ENCODE measurements at places on chromosomes 2 and 18.
A peak's percentile ranks its signal among the peaks of the same experiment; 100 is the strongest.

GRCh38 chr18:38759457-38759856, 1193.9 kb upstream of the CELF4 start:
- no peak for DNase-seq

DNA sequence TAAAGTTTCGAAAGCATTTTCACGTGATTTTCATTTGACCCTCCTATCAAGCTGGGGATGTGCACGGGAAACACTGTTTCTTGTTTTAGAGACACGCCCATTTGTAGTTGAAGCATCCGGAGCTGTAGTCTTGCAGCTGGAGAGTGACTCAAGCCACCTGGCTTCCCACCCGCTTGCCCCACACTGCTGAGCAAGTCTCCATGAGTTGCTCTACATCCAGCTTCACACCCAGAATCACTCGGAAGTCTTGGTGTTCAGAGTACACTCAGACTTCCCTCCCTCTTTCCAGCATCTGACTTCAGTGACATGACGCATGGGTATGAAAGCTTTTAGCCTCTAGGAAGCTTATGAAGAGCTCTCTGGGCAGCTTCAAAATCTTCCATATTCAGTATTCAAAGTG, 262.4 kb downstream of the NBAS start:
- peak; percentile 86 for DNase-seq

DNA sequence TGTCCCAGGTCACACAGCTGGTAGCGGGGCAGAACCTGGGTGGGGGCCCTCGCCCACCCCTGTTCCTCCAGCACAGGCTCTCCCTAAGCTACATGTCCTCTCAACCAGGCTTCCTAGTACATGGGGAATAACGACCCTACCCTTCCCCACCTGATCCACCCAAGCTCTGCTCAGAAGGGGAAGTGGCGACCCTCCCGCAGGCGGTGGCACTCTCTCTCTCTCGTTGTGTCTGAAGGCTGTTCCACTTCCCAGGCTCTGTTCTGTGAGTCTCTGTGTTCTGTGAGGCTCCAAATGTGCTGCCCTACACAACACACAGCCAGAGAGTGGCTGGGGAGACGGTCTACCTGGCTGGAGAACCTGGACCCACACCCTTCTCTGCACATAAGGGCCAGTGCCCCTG, 135.8 kb downstream of the COPS8 start:
- no peak for DNase-seq

- DNase-seq = peak; percentile 36
These were observed 209.2 kb upstream of the GATA6 start for GRCh38 chr18:21960189-21960588.

- no peak for DNase-seq
These were observed 16.6 kb downstream of the EFEMP1 start for GRCh38 chr2:55906993-55907392.
